ENCODE measurements at places on chromosomes 4 and X.

DNA sequence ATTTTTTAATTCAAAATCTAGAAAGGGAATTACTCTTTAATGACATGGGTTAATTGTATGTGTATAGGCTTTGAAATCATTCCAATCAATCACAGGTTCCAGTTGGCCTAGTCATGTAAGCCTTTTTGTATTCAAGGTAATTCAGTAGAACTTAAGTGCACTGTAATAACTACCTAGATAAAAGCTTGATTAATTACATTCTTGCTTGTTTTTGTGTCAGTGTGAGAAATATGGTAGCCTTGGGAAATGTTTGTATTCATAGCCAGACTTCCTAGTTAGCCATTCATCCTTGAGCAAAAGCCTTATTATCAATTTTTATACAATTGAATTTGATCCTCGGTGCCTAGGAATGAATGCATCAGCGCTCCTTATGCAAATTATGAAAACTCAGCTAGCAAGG is 33.5 kb downstream of the TKTL2 start:
- DNase-seq = no peak

GRCh38 chr4:151407466-151408379 is 1.3 kb upstream of the FHIP1A start:
- no peak for DNase-seq

DNA sequence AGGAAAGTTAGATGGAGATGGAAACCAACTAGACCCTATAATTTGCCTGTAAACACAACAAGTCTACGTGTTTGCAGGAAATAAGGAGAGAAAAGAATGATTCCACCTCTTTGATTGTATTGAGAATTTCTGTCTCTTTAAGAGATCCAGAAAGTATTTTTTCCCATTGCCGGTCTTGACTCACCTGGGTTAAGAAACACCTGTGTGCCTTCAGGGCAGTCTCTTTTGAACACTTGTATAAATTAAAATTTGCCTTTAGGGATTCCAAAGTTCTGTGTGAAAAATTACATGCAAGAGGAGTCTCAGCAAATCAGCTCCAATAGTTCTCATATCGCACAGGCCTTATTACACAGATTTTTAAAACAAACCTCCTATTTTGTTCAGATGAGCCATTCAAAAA is 46.0 kb upstream of the SMAD1 start:
- DNase-seq = no peak

DNA sequence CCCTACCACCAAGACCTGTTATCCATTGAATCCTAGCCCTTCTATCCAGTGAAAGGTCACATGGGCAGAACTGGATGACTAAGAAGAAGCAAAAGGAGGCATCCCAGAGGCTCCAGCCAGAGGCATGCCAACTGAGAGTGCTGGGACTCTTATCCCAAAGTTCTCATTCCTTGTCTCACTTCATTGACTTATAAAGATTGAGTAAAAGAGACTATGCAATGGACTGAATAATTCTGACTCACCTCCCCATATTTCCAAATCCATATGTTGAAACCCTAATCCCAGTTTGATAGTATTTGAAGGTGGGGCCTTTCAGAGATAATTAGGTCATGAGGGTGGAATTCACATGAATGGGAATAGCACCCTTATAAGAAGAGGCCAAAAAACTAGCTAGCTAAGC is 131.4 kb downstream of the COL25A1 start:
- DNase-seq = no peak

DNA sequence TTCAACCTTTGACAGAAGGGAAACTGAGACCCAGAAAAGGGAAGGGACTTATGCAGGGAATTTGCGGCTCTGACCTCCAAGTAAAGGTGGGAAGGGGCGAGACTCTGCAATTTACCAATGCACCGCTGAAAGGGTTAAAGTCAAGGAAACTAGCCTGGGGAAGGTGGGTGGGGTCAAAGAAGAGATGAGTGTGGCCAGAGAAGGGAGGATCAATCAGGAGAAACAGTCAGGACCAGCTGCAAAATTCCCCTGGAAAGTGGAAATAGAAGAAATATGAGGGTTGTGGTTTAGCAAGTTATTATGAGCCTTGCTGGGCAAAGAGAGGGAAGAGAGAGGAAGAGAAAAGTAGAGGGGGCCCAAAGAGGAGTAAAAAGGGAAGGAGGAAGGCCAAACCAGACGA is 30.5 kb downstream of the STARD8 start:
- no peak for DNase-seq

GRCh38 chr4:77481856-77482255 is 123.8 kb upstream of the CXCL13 start:
- no peak for DNase-seq

DNA sequence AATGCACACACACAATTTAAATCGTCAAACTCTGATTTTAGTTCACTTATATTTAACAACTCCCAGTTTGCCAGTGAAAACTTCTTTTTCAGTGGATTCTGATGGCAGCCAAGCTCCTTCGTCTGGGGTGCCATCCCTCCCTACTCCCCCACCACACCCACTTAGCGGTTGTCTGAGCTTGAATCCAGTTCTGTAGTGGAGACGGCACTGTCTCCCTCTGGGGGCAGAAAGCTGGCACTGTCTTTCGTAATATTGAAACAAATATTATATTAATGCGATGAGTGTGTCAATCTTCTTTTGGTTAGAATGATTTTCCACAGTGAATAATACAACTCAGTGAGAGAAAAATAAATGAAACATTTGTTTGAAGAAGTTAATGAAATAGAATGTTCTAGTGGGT is 5.4 kb downstream of the MEPE start:
- no peak for DNase-seq

GRCh38 chr4:186227744-186228513 is 622 bp downstream of the KLKB1 start:
- DNase-seq = no peak

DNA sequence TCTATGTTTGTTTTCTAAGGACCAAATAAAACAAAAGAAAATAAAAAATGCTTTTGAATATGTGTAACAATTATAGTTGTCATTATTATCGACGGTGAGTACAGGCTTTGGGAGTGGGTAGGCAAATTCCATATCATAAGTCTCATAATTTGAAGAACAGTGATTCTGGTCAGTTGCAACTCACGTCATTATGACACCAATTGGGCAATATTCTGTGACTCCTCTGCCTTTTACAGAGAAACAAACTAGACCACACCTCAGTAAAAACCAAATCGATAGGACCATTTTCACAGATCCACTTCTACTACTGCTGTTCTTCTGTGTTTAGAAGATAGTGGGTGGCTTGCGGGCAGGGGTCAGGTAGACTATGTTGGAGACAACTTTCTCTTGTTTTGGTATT is 250.1 kb downstream of the C4orf33 start:
- no peak for DNase-seq

DNA sequence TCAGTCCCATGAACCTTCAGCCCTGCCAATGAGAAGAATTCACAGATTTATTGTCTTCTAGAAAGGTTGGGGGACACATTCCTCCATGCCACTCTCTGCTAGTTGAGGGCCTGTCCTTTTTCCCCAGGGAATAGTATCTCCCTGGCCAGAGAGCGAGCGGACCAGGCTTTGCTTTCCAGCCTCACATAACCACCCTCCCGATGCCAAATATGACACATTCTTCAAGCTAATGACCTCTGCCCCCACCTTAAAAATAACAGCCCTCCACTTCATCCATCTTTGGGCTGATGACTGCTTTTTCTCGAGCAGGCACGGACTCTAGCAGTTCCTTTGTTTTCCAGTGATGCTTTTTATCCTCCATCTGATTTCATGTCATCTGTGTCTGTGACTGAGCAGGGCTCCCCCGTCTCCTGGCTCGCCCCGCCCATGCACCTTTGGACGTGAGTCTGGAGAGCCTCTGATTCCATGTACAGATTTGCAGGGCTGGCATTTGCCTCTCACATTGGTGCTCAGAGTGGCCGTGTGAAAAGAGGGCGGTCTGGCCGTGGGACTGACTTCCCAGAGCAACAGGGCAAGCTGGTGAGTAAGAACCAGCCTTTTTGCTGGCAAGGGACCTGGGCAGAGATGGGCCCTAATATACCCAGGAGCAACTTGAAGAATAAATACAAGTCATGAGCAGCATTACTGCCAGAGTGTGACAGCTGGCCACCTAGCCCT is 279.8 kb downstream of the BCOR start:
- DNase-seq = no peak

GRCh38 chr4:145552181-145552822 is 66.9 kb upstream of the MMAA start:
- DNase-seq = no peak

DNA sequence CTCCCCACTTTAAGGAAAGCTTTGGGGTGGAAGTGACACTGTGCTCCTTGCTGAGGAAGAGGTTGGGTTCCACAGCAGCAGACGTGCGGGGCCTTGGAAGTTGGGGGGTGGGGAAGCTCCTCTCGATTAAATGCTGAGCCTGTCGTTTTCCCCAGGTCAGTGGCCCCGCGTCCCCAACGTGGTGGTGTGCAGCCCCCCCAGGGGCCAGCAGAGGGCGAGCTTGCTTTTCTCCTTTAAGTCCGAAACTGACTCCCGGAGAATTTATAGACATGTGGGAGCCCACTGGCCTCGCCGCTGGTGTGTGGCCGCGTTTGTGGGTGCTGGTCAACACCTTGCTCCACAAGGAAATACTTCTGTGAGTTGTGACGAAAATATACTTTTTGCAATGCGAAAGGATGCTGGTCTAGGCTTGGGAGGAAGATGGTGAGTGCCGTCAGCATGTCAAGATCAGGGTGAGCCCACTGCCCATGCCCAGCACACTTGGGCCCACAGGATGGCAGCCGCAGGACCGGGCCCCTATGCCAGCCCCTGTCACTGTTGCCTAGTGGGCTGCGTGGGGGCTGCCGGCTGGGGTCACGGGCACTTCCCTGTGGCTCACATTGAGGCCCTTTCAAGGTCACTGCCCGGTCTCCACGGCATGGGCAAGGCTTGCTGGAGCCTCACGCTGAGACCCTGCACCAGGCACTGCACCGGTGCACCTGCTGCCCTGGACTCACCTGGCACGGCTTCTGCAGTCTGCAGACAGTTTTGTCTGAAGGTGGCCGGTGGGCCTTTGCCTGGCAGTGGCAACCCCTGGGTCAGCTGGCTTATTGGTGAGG is 9.4 kb downstream of the UVSSA start:
- no peak for DNase-seq

DNA sequence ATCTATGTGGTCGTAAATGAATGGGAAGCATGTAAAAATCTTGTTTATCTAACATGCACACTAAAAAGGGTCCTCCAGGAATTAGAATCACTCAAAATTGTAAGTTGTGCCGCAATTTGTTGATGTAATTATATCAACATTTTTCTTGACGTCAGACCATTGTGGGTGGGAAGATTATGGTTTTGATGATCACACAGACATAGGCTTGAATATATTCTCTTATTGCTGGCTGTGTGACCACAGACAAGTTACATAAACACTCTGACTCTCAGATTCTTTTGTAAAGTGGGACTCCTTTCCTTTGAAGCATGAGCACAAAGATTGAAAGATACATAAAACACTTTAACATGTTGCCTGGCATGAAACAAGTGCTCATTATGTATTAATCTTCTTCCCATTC is 51.5 kb downstream of the IL1RAPL1 start:
- no peak for DNase-seq

DNA sequence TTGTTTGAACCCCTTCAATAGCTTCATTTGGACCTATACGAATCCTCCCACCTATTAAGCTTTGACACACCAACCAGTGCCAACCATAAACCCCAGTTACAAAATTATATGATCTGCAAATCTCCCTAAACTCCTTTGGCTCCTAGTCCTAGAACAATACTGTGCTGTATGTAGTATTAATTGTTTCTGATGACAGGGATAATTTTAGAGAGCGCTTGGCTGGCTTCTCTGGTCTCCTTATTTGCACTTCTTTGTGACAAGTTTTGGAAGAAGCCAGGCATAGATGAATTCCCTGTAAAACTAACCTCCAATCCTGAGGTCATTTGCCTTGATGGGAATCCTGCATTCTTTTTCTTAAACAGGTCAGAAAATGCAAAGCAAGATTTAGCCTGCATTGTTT is 433.0 kb downstream of the PPARGC1A start:
- DNase-seq = no peak

DNA sequence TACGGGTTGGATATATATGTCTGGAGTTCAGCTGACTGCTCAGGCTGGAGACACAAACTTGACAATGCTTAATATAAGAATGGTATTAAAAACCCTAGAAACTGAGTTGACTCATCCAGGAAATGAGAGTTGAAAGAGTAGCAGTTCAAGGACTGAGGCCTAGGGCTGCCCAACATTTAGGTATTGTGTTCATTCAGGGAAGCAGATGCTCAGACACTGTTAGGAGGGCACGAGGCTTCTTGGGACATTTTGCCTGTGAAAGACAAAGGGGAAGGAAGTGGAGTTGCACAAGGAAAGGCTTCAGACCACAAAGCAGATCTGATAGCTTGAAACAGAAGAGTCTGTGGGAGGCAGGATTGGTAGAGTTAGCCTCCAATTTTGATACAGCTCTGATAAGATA is 52.0 kb upstream of the HS3ST1 start:
- DNase-seq = no peak

GRCh38 chr4:66524781-66525180 is 854.5 kb upstream of the EPHA5 start:
- no peak for DNase-seq

- no peak for DNase-seq
Measured at GRCh38 chrX:38095971-38096529, 89.7 kb downstream of the SYTL5 start.

GRCh38 chr4:155777971-155778735 is 19.3 kb downstream of the GUCY1B1 start:
- DNase-seq = no peak

DNA sequence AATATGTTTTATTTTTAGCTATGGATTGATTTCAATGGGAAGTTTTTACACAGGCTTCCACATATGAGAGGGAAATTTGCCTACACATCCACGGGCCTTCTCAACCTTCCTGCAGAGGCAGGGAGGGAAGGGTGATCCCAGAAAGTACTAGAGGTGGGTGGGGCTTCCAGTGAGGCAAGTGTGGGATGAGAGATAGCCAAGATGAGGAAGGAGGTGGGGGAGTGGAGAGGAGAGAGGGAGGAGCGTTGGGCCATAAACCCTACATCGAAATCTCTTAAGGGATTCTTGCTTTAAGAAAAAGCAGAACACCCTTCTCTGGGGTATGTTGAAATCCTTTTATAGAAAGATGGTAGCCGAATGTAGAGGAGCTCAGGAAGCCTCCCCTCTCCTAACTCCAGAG is 19.0 kb downstream of the NKX6-1 start:
- DNase-seq = no peak

DNA sequence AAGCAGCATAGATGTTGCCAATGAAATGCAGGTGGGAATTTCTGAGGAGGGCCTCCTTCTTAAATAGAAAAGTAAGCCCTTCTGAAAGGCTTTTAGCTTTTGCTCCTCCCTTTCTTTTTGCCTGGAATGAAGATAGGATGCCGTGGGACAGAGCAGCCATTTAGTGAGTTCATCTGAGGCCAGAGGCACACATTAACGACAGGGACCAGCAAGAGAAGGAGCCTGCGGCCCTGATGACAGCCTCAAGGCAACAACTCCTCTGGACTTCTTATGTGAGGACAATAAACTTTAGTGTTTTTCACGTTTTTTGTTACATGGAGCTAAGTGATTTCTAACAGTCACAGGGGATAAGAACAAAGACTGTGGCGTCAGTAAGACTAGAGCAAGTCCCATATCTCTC is 1.1 kb upstream of the BDH2 start:
- no peak for DNase-seq

Data from iPS DF 19.7 (cell line).